GM23338 (cell line): ENCODE measurements at places on chromosomes 5 and 9. TPM values are rescaled to one million over a fixed set of nuclear protein-coding genes. Genes with fewer than 3 reads are reported as not detected.
A peak's percentile ranks its signal among the peaks of the same experiment; 100 is the strongest.

- H3K27me3 ChIP-seq, result no peaks in the 10 kb centered on the region
- DNase-seq, result no peak
- H3K4me3 ChIP-seq, result no peak overlapping the region
- no peaks in the 10 kb centered on the region for H3K4me1 ChIP-seq
- H3K36me3 ChIP-seq, result no peaks in the 10 kb centered on the region
- no peak overlapping the region for H3K27ac ChIP-seq
Observed at GRCh38 chr5:143135832-143136551, 267.5 kb downstream of the NR3C1 start.

GRCh38 chr5:179887095-179887494, 20.6 kb downstream of the TBC1D9B start:
- peaks cover 24% of the 10 kb centered on the region for H3K36me3 ChIP-seq
- H3K27me3 ChIP-seq, result no peaks in the 10 kb centered on the region
- H3K4me1 ChIP-seq, result no peaks in the 10 kb centered on the region
- no peak for DNase-seq
- no peak overlapping the region for H3K27ac ChIP-seq

- H3K27me3 ChIP-seq, result no peaks in the 10 kb centered on the region
- H3K4me3 ChIP-seq, result no peak overlapping the region
- no peaks in the 10 kb centered on the region for H3K36me3 ChIP-seq
- peaks cover 2% of the 10 kb centered on the region; the same call in 1 of the 2 replicates for H3K4me1 ChIP-seq
- no peak overlapping the region for H3K27ac ChIP-seq
Observed at GRCh38 chr9:134071149-134071548, 3.3 kb upstream of the BRD3 start.

DNA sequence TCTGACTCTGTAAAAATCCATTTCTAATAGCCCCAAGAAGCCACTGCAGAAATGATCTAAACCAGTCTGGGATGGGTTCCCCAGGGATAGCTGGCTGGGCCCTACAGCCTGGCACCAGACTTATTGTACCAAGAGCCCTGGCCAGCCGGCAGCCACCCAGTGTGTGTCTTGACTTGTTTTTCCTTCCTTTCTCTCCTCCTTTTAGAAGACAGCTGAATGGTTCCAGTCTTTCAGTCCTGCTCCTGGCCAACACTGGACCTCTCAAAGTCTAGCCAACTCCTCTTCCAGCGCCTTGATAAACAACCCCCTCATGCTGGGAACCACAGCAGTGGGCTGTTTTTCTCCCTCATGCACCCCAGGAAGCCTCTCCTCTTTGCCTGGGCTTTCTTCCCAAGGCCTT, 34.1 kb downstream of the ATOX1 start:
- no peak overlapping the region for H3K27ac ChIP-seq
- no peak overlapping the region for H3K4me3 ChIP-seq
- peaks cover 14% of the 10 kb centered on the region for H3K4me1 ChIP-seq
- no peak for DNase-seq
- no peaks in the 10 kb centered on the region for H3K36me3 ChIP-seq

GRCh38 chr5:83498585-83498984, 27.0 kb downstream of the VCAN start:
- peaks cover 15% of the 10 kb centered on the region; the same call in 1 of the 2 replicates for H3K36me3 ChIP-seq
- no peak for DNase-seq
- peaks cover 10% of the 10 kb centered on the region for H3K4me1 ChIP-seq
- H3K27ac ChIP-seq, result no peak overlapping the region
- H3K27me3 ChIP-seq, result no peaks in the 10 kb centered on the region

GRCh38 chr5:120843390-120843980, 379.4 kb downstream of the PRR16 start:
- peak; percentile 47 for DNase-seq
- peaks cover 19% of the 10 kb centered on the region for H3K4me1 ChIP-seq
- H3K4me3 ChIP-seq, result no peak overlapping the region
- no peaks in the 10 kb centered on the region for H3K27me3 ChIP-seq
- H3K27ac ChIP-seq, result no peak overlapping the region

DNA sequence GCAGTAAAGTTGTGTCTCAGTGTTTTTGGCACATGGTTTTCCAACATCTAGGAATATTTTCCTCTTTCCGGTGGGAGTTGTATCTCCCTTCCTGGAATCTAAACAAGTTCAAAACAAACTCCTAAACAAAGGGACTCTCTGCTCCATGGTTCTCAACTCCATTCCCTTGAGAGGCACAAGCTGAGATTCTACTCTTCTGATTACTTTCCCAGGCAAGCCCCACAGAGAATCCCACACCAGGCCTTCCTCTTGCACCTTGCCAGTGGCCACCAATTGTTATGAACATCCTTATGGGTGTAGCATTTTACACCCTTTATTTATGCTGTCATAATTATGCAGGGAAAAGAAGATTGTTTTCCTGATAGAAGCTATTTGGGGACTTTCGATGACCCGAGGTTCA, 25.8 kb upstream of the SH3TC2 start:
- H3K4me1 ChIP-seq, result no peaks in the 10 kb centered on the region
- H3K27ac ChIP-seq, result no peak overlapping the region
- H3K27me3 ChIP-seq, result no peaks in the 10 kb centered on the region
- no peak overlapping the region for H3K4me3 ChIP-seq

DNA sequence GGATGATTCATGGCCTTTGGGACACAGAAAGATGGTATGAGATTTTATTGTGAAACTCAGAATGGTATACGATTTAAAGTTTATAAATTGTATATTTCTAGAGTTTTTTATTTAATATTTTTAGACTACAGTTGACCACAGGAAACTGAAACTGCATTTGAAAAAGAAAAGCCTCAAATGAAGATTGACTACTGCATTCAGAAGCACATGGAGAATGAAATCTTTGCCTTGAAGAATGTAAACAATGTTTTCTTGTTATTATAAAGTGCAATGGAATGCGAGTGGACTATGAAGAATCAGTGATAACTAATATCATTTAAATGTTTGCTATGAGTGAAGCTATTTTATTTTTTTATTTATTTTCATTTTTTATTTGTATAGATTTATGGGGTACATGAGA, 169.1 kb upstream of the CDH18 start:
- no peaks in the 10 kb centered on the region for H3K27me3 ChIP-seq
- peaks cover 8% of the 10 kb centered on the region; the same call in 1 of the 2 replicates for H3K4me1 ChIP-seq
- DNase-seq, result no peak
- H3K4me3 ChIP-seq, result no peak overlapping the region

GRCh38 chr9:37410969-37411785, 11.3 kb upstream of the GRHPR start:
- H3K27ac ChIP-seq, result no peak overlapping the region
- peaks cover 13% of the 10 kb centered on the region for H3K4me1 ChIP-seq
- no peaks in the 10 kb centered on the region for H3K27me3 ChIP-seq
- peak; percentile 70 for DNase-seq

DNA sequence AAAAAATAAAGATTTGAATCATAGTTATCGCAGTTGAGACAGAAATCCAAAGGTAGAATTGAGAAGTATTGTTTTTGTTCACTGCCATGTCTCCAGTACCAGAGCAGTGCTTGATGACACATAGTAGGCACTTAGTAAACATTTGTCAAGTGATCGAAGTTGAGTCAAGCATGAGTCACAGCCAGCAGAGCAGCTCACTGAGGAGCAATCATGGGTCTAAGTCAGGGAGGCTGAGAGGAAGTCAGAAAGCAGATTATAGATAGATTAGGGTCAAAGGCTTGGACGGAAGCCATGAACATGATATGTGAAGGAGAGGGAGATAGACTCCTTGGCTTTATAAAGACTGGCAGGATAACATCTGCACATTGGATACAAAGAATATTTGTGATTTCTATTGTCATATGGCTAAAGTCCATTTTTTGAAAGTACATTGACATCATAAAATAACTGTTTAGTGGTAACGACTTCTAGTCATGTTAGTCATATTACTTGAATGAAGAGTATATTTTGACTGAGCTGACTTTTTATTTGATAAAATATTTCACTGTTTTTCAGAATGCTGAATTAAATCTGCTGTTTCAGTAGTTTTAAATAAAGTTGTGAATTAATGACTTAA, 168.5 kb downstream of the RAB3C start:
- H3K27me3 ChIP-seq, result no peaks in the 10 kb centered on the region
- H3K27ac ChIP-seq, result no peak overlapping the region
- H3K4me1 ChIP-seq, result no peaks in the 10 kb centered on the region
- no peak overlapping the region for H3K4me3 ChIP-seq
- DNase-seq, result no peak
- no peaks in the 10 kb centered on the region for H3K36me3 ChIP-seq

- H3K4me1 ChIP-seq, result no peaks in the 10 kb centered on the region
- no peaks in the 10 kb centered on the region for H3K36me3 ChIP-seq
- H3K27ac ChIP-seq, result no peak overlapping the region
- no peak overlapping the region for H3K4me3 ChIP-seq
- no peak for DNase-seq
Observed at GRCh38 chr5:143302341-143303045, 101.0 kb downstream of the NR3C1 start.

DNA sequence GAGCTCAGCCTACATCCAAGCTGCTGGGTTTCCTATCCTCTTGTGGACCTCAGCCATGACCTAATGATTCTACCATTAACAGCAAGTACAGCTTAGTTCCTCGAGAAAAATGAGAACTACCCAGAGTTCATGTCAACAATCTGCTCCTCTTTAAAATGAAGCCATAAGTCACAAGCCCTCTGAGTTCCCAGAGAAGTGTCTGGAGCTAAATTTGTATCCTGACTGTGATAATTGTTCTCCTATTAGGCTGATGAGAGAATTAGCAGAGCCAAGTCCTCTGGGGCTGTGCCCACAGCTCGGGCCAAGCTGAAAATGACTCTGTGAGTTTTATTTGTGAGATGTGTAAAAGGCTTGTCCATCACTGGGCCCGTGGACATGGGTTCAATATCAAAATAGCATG, 145.1 kb upstream of the SMIM23 start:
- H3K27me3 ChIP-seq, result no peaks in the 10 kb centered on the region
- no peak overlapping the region for H3K27ac ChIP-seq
- no peak for DNase-seq
- peaks cover 17% of the 10 kb centered on the region for H3K4me1 ChIP-seq
- H3K4me3 ChIP-seq, result no peak overlapping the region
- H3K36me3 ChIP-seq, result no peaks in the 10 kb centered on the region

GRCh38 chr5:122846051-122846550, 688 bp downstream of the SNX24 start:
- H3K27me3 ChIP-seq, result peaks cover 21% of the 10 kb centered on the region
- H3K4me1 ChIP-seq, result peaks cover 26% of the 10 kb centered on the region
- H3K4me3 ChIP-seq, result peak overlapping the region; percentile 64
- no peaks in the 10 kb centered on the region for H3K36me3 ChIP-seq
- peak; percentile 23 for DNase-seq

DMRTA1 gene
- 6.9 and 8.8 TPM in 2 replicates for total RNA-seq

NME5 gene
- total RNA-seq, result not detected in 2 replicates

SHISAL2B gene
- total RNA-seq, result 3.9 and 12.3 TPM in 2 replicates

C9orf153 gene
- total RNA-seq, result 0.12 TPM in 1 of 2 replicates, not detected in the other

BHMT2 gene
- 1.7 and 2.5 TPM in 2 replicates for total RNA-seq

RLN2 gene
- 4.0 and 4.7 TPM in 2 replicates for total RNA-seq

BARHL1 gene
- total RNA-seq, result not detected in 2 replicates
